Stimulated activated CD8-positive, alpha-beta memory T cell treated with anti-CD3 and anti-CD28 coated beads, Interleukin-12 subunit alpha, Interleukin-12 subunit beta, amount 100 ng/mL, for 4 hours (primary cell): ENCODE measurements at places on chromosomes 11 and 22.
A peak's percentile ranks its signal among the peaks of the same experiment; 100 is the strongest.

- DNase-seq, result no peak
These were observed 179.7 kb downstream of the TBC1D22A start for GRCh38 chr22:46941968-46942798.

- no peak for DNase-seq
These were observed 43.2 kb upstream of the VPREB1 start for GRCh38 chr22:22201185-22201929.

DNA sequence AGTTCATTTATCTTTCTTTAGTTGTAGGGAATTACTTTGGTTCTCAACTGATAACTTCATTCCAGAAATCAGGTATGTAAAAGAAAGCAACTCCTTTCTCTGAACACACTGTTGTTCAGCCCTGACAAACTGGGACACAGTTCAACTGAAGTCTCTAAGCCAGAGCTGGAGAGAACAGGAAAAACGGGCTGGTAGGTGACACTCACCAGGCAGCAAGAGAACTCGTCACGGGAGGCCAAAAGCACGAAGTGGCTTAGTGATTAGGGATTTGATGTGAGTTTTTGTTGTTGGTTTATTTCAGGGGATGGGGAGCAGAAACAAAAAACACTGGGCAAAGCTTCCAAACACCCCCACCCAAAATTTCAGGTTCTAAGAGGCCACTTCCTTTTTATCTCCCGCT is 54.1 kb downstream of the MYH9 start:
- DNase-seq, result no peak

DNA sequence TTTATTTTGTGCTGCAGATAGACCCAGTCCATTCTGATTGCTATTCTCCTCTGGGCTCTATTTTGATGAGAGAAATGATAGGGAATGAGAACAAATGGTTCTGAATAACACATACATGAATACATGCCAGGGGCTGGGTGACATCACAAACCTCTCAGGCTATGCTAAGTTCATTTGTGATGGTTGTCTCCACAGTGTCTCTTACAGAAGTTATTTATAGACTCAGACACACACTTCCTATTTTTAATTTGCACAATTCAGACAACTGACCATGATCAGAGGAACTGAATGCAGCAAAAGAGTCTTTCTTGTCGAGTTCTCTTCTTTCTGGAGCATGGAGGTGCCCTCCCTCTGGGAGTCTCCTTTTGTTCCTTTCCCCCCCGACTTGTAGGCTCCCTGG is 991.7 kb downstream of the OPCML start:
- no peak for DNase-seq

GRCh38 chr11:9459667-9460321 is 1.0 kb upstream of the ZNF143 start:
- peak; percentile 11 for DNase-seq

DNA sequence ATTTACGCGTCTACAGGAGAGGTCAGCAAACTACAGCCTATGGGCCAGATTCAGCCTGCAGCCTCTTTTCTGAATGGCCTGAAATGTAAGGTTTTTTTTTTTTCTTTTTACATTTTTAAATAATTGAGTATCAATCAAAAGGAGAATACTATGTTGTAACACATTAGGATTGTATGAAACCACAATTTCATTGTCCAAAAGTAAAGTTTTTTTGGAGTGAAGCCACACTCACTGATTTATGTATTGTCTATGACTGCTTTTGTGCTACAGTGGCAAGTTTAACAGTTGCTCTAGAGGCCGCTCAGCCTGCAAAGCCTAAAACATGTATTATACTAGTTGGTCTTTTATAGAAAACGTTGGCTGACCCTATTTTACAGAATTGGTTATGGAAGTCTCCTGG is 923.2 kb downstream of the NTM start:
- no peak for DNase-seq

GRCh38 chr11:95991101-95991500 is 67.2 kb upstream of the MTMR2 start:
- DNase-seq, result no peak

DNA sequence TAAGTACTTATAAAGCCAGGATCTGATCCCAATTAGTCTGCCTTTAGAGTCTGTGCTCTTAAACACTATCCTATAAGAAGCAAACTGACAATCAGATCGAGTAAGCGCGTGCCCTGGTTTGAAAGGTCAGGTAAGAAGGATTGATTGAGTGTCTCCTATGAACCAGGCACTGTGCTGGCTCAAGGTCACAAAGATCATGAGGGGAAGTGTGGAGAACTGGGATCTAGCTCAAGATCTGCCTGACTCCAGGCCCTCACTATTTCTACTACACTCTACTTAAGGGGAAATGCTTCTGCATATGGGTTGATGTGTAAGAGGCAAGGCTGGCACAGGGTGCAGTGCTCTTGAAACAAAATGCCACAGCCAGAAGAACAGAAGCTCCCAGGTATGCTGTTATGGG is 77.0 kb downstream of the ME3 start:
- no peak for DNase-seq

DNA sequence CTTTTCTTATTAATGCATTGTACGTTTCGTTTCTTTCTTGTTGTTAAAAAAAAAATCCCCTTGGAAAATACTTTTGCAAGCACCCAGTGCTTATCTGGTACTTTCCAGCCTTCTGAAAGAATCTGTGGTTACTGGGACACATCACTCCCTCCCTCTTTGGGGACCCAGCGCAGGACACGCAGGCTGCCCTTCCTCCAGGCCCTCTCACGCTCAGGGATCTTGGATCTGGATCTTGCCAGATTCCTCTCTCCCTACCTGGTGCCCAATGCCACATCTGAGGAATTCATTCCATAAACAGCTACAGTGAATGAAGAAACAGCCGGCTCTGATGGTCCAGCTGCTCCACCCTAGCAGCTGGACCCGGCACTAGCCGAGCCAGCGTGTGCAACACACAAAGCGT is 55.7 kb downstream of the PHF21B start:
- no peak for DNase-seq

- no peak for DNase-seq
These were observed 85.3 kb upstream of the TP53I11 start for GRCh38 chr11:45036010-45036409.

DNA sequence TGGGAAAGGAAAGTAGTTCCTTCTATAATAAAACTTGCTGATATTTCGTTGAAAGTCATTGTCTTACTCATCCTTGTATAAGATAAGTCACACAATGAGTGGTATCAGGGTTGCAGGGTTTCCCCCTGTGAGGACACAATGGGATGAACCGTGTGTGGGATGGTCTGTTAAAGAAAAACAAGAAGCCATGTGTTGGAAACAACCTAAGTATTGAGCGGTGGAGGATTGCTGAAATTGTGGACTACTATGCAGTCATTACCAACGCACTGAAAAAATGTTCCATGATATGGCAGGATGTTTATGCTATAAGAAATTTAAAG is 28.6 kb downstream of the PTPRJ start:
- no peak for DNase-seq

DNA sequence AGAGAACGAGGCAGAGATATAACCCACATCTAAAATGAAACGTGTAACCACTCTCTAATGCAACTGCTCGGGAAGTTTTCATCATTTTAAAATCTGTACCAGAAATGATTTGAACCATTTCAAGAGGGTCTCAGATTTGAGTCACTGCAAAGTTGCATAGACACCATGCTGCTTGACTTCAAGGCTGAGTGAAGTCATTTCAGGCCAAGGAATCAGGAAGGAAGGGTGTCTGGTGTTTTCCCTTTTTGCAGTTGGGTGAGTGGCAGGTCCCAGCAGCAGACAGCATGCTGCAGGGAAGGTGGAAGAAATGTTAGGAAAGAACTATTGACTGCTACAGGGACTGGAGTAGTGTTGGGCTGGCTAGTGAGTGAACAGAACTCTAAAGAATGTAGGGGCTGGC is 16.5 kb downstream of the TANGO2 start:
- DNase-seq, result no peak

GRCh38 chr11:56027354-56027753 is at the start of gene OR5AS1:
Gene OR5AS1, plus strand, starts transcription at chr11:56027654. Its CDS starts 2,765 bp downstream, at chr11:56030419.
- DNase-seq, result no peak

- no peak for DNase-seq
These were observed 3.9 kb downstream of the CBL start for GRCh38 chr11:119210050-119210449.
